ENCODE measurements at places on chromosomes 7 and 10.

DNA sequence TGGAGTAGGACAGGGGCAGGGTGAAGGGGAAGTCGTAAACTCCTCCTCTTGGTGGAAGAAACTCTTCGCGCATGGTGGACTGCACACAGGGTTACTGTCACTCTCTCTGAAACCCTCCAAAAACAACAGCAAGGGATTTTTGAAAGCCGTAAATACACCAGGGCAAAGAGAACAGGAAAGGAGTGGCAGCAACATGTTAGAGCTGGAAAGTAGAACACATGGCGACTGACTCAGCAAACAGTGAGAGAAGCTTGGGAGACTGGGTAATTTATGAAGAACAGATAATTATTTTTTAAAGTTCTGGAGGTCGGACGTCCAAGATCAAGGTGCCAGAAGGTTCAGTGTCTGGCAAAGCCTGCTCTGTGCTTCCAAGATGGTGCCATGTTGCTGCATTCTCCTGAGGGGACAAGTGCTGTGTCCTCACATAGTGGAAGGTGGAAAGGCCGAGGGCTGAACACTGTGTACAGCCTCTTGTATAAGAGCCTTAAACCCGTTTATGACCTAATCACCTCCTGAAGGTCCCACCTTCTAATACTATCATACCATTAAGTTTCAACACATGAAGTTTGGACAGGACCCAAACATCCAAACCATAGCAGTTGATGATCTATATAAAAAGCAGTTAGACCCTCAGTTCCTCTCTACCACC is 22.5 kb upstream of the C10orf53 start:
- no peak for DNase-seq

DNA sequence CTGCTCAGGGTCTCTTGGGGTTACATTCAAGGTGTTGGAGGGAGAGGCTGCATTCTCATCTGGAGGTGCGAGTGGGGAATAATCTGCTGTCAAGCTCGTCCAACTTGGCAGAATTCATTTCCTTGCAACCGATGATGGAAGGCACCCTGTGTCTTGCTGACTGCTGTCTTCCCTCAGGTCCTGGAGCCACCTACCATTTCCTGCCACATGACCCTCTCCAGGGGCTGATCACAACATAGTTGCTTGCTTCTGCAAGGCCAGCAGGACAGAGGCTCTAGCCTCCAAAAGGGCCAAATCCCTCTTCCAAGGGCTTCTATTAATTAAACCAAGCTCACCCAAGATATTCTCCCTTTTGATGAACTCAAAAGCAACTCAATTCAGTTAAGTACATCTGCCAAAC is 14.2 kb upstream of the BRI3 start:
- DNase-seq: no peak

GRCh38 chr7:137172105-137172590 is 171.4 kb downstream of the PTN start:
- DNase-seq: no peak

GRCh38 chr10:27748601-27749000 is 3.0 kb upstream of the MKX start:
- DNase-seq: no peak

GRCh38 chr10:15795036-15795792 is 65.1 kb downstream of the MINDY3 start:
- DNase-seq: no peak

- no peak for DNase-seq
These were observed 83.9 kb downstream of the MKX start for GRCh38 chr10:27661514-27662286.

DNA sequence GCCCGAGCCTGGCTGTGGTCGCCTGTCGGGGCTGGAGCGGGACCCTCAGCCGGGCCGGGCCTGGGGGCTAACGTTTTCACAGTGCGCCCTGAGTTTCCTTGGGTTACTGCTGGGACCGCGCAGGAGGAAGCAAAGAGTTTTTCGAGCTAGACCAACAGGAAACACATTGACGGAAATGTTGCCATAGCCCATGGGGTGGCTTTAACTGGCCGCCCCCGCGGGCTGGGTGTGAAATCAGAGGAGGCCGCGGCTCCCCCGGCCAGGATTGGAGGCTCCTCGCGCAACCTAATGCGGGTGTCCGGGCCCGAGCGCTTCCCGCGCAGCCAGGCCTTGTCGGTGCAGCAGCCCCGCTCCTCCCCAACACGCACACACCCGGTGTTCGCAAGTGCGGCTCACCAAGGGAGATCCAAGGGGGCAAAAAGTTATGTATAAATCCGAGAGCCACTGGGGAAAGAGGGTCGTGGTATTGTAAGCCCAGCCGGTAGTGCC is 1.9 kb downstream of the HHEX start:
- no peak for DNase-seq

- no peak for DNase-seq
These were observed 29.7 kb upstream of the PAX2 start for GRCh38 chr10:100715445-100716385.

DNA sequence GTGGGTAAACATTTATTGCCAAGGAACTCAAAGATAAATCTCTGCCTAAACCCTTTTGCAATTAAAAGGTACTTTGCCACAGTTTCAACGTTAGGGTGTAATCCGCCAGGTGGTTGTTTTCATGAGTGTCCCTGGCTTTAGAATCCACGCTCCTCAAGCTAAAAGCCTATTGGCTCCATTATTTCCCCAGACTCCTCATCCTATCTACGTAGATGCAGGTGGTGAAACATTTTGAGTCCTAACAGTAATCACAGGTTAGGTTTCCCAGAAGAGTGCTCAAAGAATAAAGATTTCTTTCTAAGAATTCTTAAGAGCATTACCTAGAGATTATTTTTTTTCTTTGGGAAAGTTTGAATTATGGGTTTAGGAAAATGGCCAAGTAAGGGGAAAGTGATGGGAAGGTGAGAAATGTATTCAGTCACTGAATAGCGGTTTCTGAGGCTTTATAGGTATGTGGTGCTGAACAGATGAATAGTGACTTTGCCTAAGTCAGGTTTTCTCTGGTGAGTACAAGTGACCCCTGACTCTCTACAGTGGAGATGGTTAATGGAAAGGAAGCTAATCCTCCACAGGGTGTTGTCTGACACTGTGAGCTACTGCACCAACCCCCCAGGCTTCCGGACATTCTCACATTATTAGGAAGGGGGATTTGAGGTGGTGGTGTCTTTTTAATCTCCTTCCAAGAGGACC is 60.2 kb downstream of the NRP1 start:
- no peak for DNase-seq

- DNase-seq: no peak
These were observed 218.5 kb downstream of the GRID1 start for GRCh38 chr10:86148117-86148516.

DNA sequence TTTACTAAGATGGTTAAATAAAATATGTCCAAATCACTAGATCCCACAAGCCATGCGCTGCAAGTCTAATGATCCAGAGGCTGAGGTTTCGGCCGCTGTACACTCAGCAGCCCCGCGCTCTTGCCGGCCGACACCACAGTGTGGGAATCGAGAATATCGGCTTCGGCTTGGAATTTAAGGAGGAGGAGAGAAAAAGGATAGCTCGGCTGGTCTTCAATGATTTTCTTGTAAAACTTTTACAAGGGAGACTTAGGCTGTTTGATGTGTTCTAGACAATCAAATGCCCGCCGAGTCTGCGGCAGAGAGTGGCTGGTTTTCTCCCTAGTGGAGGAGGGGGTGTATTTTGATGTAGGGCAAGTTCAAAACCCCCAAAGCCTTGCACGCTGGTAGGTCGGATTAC is 118.2 kb upstream of the TCF7L2 start:
- no peak for DNase-seq

DNA sequence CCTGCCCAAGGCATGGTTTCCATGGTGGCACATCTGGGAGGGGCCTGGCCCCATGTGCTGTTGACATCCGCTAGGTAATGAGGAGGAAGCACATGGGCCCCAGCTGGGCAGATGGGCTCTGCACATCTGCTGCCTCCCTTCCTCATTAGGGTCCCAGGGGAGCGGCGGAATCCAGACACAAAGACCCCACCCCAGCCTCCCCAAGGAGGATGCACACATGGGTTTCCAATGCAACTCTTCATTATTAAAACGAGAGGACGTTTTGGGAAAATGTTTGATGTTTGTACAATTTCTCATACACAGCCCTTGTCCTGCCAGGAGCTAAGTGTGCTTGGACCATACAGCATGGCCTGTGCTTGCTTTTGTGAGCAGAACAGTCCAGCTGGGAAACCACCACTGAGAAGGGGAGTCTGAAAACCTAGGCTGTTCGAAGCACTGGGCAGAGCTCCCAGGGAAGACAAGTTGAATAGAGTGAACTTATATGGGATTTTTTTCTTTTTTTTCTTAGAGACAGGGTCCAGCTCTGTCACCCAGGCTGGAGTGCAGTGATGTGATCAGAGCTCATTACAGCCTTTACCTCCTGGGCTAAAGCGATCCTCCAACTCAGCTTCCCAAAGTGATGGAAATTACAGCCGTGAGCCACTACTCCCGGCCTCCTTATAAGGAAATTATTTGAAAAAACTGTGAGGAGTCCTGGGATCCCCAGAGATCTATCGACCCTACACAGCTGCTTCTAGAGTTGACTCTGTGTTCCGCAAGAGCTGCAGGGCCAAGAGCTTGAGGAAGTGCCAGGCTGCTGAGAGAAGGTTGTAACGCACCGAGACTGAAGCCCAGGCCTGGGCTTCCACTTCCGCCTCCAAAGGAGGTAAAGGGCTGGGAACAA is 23.4 kb downstream of the FAM107B start:
- no peak for DNase-seq

DNA sequence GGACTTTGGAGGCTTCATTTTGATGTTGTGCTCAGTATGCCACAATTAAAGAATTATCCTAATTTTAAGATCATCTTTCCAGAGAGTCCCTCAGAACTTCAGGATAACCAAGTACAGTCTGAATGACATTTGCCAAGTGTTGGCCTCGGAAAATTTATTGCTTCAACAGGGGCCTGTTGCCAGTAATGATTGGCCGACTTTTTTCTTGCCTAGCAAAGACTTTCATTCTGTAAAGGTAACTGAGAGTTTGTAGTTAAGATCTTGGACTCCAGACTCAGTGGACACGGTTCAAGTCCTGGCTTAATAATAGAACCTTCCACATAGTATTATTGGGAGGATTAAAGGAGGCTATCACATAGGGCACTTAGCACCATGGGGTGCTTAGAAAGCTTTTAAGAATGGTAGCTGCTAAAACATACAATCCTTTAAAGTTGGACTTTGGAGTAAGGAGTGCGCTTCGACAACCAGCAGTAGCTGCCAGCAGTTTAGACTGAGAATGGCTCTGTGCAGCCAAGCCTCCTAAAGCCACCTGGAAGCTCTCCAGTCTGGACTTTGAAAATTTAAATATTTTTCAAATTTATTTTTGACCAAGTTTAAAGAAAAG is 90.0 kb downstream of the PLCE1 start:
- DNase-seq: no peak

DNA sequence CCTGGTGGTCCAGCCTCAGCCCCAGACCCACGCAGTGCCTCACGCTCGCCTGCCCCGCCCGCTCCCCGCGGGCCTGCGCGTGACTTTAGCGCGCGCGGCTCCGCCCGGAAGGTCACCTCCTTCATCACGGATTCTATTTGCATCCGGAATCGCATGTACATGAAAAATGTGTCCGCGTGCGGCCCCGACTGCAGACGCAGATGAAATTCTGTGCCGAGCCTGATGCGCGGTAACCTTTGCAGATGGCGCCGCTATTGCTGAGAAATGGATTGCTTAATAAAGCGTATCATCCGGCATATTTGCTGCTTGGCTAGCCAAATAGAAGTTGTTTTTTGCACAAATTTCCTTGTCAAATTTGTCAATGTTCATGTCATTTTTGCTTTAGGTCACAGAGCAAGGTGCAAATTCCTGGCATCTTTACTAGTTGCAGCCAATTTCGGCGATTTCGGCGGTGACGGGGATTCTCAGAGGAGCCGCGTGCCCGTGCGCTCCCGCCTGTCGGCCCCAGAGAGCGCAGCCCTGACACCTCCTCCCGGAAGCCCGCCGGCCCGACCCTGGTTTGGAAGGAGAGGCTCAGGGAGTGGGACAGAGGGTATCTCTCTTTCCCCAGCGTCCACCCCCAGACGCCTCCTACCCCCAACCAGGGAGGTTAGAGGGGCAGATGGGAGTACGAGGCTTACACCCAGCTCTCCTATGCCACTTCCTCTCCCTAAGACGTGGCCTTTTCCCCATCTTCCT is 85.9 kb upstream of the PAX2 start:
- DNase-seq: no peak

DNA sequence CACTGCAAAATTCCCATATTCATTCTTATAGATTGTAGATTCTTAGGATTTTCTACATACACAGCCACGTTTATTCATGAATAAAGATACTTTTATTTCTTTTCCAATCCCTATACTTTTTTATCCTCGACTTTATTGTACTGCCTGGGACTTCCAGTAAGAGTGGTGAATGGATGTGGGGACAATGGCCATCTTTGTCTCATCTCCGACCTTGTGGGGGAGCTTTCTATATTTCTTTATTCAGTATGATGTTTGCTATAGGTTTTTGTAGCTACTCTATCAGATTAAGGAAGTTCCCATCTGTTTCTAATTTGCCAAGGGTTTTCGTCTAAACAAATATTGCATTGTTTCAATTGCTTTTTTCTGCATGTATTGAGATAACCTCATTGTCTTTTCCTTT is 184.3 kb downstream of the FOXP2 start:
- DNase-seq: no peak

DNA sequence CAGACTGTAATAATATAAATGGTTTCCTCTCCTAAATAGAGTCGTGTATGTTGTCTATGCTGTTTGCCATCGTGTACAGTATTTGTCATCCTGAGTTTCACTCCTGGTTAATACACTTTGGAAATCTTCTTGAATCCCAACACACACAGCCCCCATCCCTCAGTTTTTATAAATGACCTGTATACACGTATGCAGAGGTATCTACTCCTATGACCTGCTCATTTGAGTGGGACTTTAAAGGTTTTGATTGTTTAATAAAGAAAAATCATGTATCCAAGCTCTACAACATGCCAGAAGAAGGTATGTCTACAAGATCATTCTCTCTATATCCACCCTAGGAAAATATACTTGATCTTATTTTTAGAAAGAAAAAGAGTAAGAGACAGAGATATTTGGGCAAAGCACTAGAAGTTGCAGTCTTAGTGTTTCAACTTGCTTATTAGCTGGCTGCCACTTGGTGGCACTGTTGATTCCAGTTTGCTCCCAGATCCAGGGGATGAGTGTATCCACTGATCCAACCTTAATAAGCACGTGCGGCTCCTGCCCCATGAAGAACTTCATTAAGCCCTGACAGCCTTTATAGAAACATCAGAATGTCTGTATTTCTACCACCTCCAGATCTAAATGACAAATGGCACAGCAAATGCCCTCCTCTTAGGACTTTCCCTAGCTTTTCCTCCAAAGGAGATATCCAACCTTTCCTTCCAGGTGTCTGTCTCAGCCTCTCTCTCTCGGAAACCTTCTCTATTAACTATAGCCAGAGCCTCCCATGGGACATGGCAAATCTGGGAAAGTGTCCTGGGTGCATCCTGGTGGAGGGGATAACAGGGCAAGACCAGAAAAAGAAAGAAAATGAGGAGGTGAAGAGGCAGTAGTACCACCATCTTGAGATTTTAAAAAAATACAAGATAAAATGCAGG is 181.6 kb upstream of the NEBL start:
- DNase-seq: peak; percentile 50

- no peak for DNase-seq
These were observed 36.6 kb upstream of the SEMA3A start for GRCh38 chr7:84231157-84231556.

- no peak for DNase-seq
These were observed 4.6 kb downstream of the NFKB2 start for GRCh38 chr10:102400076-102400475.

All from WERI-Rb-1 (cell line).